ENCODE measurements at places on chromosomes 4 and X.

DNA sequence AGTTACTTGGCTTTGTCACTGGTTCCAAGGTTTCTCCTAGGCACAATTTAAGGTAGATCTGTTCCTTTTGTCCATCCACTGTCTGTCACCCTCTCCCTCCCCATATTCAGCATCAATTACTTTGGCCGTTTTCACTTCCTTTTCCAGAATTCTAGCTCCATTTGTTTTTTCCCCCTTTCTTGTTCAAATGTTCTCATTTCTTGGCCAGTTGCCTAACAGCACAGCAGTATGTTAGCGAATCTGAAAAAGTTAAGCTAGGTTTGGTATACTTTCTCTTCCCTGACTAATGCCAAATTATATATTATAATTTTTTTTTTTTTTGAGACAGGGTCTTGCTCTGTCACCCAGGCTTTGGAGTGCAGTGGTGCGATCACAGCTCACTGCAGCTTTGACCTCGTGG is 409.1 kb upstream of the TEX13C start:
- DNase-seq, result no peak

- no peak for DNase-seq
Measured at GRCh38 chrX:480861-481417, 94.2 kb upstream of the PPP2R3B start.

GRCh38 chrX:50393902-50394301 is 76.7 kb downstream of the DGKK start:
- DNase-seq, result no peak

- no peak for DNase-seq
Measured at GRCh38 chr4:85498068-85498733, 23.3 kb downstream of the ARHGAP24 start.

- DNase-seq, result no peak
Measured at GRCh38 chr4:17780501-17781299, 721 bp downstream of the FAM184B start.

DNA sequence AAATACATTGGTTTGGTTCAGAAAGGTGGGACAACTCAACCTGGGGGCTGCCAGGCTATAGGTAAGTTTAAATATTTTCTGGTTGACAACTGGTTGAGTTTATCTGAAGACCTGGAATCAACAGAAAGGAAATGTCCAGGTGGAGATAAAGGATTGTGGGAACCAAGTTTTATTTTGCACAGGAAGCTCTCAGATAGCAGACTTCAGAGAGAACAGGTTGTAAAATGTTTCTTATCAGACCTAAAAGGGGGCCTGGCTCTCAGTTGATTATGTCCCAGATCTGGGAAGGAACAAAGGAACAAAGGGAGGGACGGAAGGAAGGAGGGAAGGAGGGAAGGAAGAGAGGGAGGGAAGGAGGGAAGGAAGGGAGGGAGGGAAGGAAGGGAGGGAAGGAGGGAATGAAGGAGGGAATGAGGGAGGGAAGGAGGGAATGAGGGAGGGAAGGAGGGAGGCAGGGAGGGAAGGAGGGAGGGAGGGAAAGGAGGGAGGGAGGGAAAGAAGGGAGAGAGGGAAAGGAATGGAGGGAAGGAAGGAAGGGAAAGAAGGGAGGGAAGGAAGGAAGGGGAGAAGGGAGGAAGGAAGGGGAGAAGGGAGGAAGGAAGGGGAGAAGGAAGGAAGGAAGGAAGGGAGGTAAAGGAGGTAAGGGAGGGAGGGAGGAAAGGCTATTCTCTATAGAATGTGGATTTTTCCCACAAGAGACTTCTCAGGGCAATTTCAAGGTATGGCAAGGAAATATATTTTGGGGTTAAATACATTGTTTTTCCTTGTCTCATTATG is 186.7 kb downstream of the DHRSX start:
- no peak for DNase-seq

GRCh38 chr4:54560513-54560912 is 97.2 kb upstream of the KIT start:
- DNase-seq, result no peak

DNA sequence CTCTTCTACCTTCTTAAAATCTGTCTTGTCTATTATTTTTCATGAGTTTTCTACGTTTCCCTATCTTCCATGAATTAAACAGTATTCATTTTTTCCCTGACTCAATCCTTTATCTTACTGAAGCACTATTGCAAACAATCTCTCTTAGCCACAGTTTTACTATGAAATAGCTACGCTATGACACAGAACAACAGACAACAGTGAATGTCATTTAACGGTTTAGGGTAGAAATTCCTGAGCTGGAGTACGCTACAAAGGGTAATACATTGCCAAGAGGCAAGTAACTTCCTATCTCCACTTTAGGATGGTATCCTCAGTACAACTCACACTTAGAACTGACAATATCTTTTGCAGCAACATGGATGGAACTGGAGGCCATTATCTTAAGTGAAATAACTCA is 552.6 kb downstream of the INPP4B start:
- no peak for DNase-seq

DNA sequence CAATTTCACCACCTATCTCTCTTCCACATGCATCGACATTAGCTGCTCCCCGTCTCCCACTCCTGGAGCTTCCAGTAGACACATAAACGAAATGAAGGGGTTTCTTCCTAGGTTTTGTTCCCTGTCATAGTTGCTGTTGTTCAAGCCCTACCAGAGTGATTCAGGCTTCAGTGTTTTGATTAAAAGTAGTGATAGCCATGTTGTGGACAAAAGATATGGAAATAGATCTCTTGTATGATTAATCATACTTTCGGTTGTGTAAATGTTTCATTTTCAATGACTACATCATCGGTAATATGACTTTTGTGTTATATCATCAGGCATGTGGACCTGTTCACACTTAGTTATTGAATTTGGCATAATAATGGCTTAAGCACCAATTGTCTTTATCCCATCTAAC is 96.5 kb upstream of the KLF3 start:
- DNase-seq, result no peak

DNA sequence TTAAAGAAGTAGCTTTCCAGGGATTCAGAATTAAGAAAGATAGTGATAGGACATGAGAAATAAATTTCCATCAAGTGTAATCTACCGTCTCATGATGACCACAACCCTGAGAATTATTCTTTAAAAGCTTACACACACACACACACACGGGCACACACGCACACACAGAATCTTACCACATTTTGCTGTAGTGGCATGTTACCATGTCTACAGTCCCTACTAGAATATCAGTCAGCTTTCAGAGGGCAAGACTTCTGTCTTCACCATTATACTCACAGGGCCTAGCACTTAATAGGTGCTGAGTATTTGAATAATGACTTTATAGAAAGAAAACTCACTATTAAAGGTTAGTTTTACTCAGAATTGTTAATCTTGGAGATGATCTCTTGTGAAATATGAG is 15.4 kb downstream of the CMC4 start:
- no peak for DNase-seq

DNA sequence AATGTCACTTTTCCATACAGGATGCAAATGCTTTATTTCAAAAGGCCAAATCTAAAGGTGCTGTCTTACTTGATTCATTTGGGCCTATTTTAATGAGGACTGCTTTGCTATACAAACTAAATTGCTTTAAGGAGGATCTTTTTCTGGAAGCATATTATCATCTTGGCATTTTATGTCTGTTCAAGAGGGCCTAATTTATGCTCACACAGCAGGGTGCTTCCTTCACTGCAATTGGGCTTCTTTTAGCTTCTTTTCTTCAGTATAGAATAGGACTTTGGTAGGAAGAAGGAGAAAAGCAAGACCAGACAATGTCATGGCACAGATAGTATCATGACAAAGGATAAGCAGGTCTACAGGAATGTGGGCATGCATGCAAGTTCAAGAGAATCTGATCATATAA is 222.4 kb upstream of the ANKRD50 start:
- DNase-seq, result no peak

DNA sequence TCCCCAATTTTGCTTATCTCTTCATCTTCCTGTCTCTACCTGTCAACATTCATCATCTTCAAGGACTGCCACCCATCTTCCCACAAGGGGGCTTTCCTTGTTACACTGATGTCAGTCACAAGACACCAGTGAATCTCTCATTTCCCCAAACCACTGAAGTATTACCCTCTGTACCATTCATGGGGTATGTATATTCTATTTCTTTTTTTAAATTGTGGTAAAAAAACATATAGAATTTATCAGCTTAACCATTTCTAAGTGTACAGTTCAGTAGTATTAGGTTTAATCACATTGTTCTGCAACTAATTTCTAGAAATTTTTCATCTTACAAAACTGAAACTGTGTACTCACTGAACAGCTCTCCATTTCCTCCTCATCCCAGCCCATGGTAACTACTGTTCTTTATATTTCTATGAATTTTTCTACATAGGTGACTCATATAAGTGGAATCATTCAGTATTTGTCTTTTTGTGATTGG is 98.6 kb downstream of the LARP7 start:
- DNase-seq, result no peak

DNA sequence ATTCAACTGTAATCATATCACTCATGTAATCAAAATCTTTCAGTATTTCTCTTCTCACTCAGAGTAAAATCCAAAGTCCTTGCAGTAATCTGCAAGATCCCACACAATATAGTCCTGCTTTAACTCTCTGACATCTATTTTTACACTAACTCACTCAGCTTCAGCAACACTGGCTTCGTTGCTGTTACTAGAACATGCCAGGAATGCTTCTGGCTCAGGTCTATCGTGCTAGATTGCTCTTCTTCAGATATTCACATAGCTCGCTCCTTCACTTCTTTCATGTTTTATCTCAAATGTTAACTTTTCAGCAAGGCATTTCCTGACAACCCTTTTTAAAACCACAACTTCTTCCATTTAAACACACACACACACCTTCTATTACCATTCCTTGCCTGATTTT is 331.7 kb upstream of the HTR2C start:
- no peak for DNase-seq

DNA sequence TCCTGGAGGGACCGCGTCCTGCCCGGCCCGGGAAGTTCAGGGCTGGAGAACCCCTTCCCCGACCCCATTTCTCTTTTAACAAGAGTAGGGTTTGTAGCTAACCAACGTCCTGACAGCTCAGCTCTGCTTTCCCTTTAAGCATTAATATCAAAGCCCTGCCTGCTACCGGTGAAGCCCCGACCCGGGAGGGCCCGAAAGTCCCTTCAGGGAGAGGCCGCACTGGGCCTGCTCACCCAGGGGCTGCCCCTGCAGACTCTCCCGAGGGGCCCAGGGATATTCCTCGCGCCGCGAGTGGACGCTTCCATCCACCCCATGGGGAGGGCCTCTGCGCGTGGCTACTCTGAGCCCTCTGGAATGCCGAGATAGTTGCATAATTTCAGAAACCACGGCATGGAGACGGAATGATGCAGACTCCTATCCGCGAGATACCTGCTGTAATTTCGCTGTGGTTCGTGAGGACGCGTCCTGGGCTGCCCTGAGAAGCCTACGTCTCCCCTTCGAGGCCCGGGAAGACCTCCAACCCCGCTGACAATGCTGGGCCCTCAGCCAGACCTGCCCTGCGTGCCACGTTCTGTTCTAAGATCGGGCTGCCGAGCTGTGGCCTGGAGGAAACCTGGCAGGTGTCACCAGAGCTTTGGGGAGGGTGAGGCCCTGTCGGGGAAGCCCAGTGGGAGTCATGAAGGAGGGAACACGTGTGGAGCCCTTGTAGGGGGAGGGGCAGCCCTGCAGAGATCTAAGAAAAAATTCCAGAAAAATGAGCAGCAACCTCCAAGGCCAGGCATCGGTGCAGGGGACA is 999 bp upstream of the CTBP1 start:
- no peak for DNase-seq

- no peak for DNase-seq
Measured at GRCh38 chr4:21884615-21885014, 64.0 kb downstream of the KCNIP4 start.

DNA sequence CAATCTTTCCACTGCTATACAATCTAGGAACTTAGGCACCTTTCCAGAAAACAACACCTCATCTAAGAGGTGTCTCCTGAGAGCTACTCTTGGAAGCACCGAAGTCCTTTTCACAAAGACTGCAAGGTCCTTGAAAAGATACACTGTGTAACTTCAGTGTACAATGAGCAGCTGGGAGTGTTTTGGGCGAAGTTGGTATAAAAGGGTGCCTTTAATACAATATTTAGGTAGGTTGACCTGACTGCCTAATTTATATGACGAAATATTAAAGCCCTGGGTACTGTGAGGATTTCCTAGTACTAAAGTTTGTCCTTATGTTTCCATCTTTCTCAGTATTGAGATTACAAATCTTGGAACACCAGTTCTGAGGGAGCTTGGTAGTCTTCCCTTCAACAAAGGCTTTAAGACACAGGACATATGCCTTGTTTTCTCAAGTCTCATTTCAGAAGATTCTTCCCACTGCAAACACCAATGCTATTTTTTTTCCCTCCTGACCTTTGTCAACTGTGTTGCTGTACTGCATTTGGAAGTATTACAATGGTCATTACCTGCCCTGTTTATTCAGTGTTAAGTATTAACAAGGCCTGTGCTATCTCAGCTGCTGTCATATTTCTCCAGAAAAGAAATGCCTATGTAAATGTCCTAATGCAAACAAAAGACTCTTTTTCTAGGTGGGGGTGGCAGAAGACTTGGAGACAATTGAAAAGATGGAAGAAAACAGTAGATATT is 134.2 kb downstream of the MAML3 start:
- DNase-seq, result no peak

- no peak for DNase-seq
Measured at GRCh38 chr4:146143888-146144287, 31.6 kb upstream of the LSM6 start.

GRCh38 chrX:17767734-17768133 is 30.4 kb downstream of the SCML1 start:
- DNase-seq, result no peak

- DNase-seq, result no peak
Measured at GRCh38 chr4:19386786-19387185, 864.9 kb upstream of the SLIT2 start.

GRCh38 chr4:117249333-117249732 is 164.0 kb upstream of the TRAM1L1 start:
- DNase-seq, result no peak

DNA sequence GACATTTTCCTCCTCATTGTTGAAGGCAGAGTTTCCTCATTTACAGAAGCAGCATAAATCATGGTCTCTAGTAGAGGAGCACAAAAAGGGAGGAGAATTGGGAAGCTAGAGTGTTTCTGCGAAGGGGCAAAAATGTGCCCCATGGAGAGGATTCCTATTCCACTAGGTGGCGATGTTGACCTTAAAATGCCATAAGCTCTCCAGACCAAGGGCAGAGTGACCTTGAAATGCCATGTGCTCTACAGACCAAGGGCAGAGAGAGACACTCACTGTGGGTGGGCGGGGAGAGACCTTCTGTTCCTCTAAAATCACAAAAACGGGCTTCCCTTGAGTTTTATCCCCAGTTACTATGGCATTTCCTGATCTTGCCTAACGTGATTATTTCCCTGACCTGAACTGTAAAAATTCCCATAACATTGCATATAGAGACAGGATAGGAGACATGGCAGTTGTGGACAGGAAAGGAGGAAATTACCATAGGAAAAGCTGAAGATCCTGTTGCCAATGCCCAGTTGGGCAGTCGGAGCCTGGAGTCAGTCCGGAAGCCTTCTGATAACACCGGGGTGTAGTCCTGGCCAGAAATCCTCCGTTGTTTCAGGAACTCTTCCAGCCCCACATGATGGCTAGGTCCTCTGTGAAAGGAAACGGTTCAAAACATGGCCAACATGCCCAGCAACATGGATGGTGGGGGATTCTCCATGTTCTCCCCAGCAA is 567.7 kb downstream of the MAGEB5 start:
- no peak for DNase-seq

- no peak for DNase-seq
Measured at GRCh38 chrX:129717892-129718291, 20.9 kb upstream of the XPNPEP2 start.

GRCh38 chr4:24772061-24772705 is 23.2 kb upstream of the SOD3 start:
- DNase-seq, result no peak

GRCh38 chr4:186823989-186824388 is 100.3 kb upstream of the FAT1 start:
- DNase-seq, result no peak

GRCh38 chr4:164058776-164059445 is 564.4 kb downstream of the TMA16 start:
- no peak for DNase-seq

Measured in activated CD4-positive, alpha-beta T cell treated with anti-CD3 and anti-CD28 coated beads, Interleukin-2, amount 50 U/mL, for 24 hours (primary cell).